Left colon (tissue), 2 donors: ENCODE measurements at places on chromosomes 1 and 21. TPM values are rescaled to one million over a fixed set of nuclear protein-coding genes. Genes with fewer than 3 reads are reported as not detected.
A peak's percentile ranks its signal among the peaks of the same experiment; 100 is the strongest.

GRCh38 chr1:7827126-7827955 lies 25.5 kb downstream of the UTS2 start:
- no peak for DNase-seq

DNA sequence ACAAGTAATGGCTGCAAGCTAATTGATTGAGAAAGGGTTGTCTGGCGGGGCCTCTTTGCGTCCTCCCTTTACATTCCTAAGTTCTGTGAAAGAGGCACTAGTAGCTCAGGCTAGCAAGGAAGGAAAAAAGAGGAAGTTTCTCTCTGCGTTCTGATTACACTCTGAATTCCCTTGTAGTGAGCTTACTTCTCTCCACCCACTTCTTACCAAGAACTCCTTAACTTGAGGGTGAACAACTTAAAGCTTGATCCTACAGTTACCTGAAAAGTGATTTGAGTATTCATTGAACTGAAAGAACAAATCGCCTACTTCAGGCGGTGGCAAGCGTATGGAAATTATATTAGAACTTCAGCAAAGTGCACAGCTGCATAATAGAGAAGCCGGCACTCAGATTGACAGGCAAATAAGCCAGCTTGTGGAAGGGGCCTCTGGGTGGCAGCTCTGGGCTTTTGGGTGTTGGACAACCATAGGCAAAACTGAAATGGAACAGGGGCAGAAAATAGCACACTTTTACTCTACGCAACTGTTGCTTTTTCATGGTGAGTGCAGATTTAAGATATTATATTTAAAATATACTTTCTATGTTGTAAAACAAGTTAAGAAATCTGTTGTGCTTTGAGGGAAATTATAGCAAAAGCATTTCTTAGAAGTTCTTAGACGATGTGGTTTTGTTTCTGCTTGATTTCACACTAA lies 464.5 kb downstream of the USP25 start:
- peak; percentile 15 for DNase-seq

DNA sequence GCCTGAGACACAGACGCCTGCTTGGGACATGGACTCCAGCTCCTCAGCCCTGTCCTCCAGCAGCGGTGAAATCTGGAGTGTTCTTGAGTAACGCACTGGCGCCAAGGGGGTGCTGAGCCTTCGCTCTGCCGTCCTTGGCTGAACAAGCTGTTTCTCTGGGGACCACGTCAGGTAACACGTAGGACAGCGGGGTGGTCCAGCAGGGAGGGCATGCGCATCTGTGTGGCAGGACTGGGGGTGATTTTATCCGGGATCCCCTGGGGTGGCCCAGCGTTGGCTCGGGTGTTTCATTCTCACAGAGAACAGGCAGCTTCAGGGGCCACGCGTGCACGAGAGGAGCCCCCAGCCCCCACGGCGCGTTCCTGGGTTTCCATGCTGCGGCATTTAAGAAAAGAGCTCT lies 61.2 kb downstream of the AGPAT3 start:
- no peak for DNase-seq

- DNase-seq, result no peak
These were observed 217.4 kb upstream of the KCNK2 start for GRCh38 chr1:214864896-214865688.

DNA sequence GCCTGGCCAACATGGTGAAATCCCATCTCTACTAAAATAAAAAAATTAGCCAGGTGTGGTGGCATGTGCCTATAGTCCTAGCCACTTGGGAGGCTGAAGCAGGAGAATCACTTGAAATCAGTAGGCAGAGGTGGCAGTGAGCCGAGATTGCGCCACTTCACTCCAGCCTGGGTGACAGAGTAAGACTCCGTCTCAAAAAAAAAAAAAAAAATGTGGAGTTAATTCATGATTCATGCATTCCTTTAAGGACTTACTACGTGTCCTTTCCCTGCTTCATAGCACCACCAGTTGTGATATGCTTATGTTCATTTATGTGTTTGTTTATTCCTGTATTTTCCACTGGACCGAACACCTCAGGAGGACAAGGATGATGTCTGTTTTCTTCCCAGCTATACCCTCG lies 12.7 kb upstream of the PRELP start:
- no peak for DNase-seq

DNA sequence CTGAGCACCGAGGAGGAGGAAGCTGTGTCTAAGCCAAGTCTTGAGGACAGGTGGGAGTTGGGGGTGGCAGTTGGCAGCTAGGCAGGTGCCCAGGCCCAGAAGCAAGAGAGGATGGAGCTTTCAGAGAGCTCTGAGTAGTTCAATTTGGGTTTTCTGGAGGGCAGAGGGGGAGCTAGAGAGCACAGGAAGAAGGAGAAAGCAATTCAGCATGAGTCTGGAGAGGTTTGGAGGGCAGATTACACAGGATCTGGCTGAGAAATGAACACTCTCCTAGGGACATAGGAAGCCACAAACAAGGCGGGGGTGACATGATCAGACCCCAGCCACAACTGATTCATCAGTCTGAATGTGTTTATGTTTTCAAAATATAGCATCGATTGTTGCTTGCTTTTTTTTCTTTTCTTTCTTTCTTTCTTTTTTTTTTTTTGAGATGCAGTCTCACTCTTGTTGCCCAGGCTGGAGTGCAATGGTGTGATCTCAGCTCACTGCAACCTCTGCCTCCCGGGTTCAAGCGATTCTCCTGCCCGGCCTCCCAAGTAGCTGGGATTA lies 23.8 kb downstream of the PTPRF start:
- no peak for DNase-seq

DNA sequence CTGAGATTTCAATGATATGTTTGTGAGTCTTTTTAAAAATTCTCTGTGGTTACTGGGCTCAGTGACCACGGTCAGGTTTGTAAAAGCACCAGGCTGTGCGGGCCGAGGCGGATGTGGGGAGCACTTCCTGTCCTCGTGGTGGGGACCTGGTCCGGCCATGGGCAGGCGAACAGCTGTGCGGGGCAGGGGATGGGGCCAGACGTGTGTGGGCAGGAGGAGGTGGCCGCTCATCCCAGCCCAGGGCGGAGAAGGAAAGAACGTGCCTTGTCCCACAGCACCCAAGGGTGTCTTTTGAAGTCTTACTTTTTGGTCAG lies 5.2 kb upstream of the OXCT2 start:
- peak; percentile 58 for DNase-seq

- DNase-seq, result no peak
These were observed 166.5 kb downstream of the LMO4 start for GRCh38 chr1:87495147-87495546.

GRCh38 chr1:32142446-32143301 lies 34.8 kb downstream of the KPNA6 start:
- DNase-seq, result peak; percentile 31

- DNase-seq, result peak; percentile 58
These were observed 47.8 kb upstream of the ZP4 start for GRCh38 chr1:237938553-237938952.

GRCh38 chr1:201655243-201655642 lies 116.3 kb downstream of the NAV1 start:
- DNase-seq, result no peak

Gene ANKRD13C
- 23.2 TPM for total RNA-seq

Gene NR5A2
- 51.1 TPM for total RNA-seq

Gene HEYL
- 1.9 TPM for total RNA-seq

Gene CELA2A
- total RNA-seq, result not detected
